H54 (cell line): ENCODE measurements at places on chromosomes 3 and 15.

DNA sequence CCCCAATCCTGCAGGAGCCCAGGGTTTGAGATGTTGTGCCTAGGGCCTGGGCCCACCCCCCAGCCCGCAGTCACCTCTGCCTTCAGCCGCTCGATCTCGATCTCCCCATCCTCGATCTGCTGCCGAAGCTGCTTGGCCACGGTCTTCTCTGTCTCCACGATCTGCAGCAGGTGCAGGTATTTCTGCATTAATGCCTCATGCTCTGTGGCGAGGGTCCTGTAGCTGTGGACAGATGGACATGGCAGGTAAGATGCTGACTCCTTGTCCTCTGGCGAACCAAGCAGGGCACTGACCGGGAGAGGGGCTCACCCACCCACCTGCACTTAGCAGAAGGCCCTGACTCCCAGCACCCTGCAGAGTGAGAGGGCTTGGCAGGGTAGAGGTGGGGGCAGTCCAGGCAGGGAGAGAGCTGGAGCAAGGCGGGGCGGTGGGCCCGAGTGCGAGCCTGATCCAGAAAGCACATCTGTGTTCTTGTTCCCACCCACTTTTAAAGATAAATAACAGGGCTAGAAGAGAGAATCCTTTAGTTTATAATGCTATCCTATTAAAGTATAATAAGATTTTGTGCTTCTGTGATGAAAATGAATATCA is 32.2 kb downstream of the RASGRF1 start:
- no peak for DNase-seq

GRCh38 chr3:134428401-134428800 is 54.2 kb upstream of the AMOTL2 start:
- DNase-seq, result no peak

DNA sequence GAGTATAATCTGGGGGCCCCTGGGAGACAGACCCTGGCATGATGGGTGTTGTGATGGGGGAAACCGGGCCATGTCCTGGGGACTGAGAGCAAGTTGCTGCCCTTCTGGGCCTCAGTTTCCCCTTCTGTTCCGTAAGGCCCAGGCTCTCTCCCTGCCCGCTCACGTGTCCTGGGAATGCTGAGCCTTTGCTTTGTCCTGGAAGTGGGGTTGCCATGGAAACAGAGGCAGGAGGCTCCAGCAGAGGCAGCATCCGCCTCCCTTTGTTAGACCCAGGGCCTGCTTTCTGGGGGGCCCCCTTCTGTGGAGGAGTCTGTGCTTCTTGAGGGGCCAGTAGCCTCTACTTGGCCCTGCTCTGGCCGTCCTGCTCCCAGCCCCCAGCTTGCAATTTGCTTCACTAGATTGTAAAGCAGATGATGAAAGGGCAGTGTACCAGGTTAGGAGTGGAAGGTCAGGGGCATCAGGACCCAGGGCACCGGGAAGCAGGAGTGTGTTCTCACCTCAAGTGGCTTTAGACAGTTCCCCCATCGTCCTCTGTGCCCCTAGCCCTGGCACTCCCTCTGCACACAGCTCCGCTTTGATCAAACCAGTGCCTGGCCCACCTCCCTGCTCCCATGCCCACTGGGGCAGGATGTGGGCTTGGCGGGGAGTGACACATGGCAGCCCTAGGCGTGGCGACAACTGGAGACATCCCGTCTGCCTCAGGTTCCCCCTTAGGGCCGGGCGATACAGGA is 105.6 kb downstream of the FBLN2 start:
- no peak for DNase-seq

DNA sequence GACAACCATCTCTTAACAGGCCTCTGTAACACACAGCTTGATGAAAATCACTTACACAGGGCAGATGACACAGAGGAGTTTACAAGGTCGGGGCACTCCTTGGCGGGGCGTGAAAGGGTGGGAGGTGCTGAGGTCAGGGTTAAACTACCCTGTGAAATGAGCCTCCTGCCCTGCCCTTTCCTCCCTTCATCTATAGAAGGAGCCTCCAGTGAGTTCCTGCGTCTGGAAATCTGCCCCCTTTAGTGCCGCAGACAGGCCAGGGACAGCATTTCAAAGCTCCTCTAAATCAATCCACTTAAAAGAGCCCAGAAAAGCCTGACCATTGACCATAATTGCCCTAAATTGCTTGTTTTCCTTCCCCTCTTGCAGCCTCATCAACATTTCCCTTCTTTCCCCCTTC is 1.9 kb downstream of the ROBO1 start:
- DNase-seq, result no peak

DNA sequence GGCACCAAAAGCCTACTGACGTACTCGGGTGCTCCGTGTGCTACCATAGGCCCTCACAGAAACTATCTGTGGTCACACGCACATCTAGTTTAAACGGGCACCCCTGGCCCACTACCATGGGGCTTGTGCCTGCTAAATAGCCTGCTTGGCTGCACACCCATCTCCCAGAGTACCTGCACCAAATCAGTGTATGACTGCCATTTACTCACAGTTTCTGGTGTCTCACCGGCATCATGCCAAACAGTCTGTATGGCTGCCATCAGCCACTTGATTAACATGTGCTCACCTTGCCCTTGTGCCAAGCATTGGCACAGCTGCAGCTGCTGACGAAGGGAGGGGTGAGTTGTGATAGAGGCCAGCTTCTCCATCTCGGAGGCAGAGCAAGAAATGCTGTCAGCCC is 232.7 kb downstream of the IGSF11 start:
- no peak for DNase-seq

GRCh38 chr3:132343018-132343612 is 25.9 kb downstream of the ACP3 start:
- DNase-seq, result no peak

- peak; percentile 58 for DNase-seq
These were observed 148.5 kb upstream of the CTDSPL start for GRCh38 chr3:37712918-37713817.

- peak; percentile 76 for DNase-seq
These were observed at the start of gene CHST14 for GRCh38 chr15:40470423-40471104. CHST14 (plus strand) TSS chr15:40470984; CDS start chr15:40471214, 230 bp downstream.

DNA sequence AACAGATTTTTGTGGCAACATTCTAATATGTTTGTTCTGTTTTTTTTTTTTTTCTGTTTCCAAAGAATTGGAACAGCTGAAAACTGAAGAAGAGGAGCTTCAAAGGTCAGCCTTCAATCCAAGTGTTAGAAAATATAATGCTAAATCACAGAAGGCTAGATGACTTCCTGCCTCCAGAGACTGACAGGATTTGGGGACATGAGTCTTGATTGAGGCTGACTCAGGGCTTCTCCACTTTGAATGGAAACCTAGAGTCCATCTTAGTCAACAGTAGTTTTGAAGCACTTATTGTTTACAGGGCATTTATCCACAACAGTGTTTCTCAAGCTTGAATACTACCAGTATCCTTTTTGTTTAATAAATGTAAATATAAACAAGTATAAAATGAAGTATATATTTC is 44.5 kb upstream of the RAD51 start:
- DNase-seq, result no peak

GRCh38 chr15:59274126-59274970 is 67.7 kb downstream of the LDHAL6B start:
- peak; percentile 19 for DNase-seq

- DNase-seq, result no peak
These were observed 166.7 kb downstream of the SQOR start for GRCh38 chr15:45801543-45801942.

DNA sequence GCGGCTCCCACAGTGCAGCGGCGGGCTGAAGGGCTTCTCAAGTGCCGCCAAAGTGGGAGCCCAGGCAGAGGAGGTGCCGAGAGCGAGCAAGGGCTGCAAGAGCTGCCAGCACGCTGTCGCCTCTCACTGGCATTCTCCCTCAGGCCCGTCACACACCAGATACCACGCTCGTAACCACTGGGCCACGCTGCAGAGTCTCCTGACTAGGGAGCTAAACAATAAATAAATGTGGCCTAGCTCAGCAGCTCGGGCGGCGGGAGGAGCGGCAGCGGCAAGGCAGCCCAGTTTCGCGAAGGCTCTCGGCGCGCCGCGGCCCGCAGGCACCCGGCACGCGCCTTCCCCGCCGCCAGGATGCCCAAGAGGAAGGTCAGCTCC is 55.9 kb upstream of the FAM174B start:
- no peak for DNase-seq

DNA sequence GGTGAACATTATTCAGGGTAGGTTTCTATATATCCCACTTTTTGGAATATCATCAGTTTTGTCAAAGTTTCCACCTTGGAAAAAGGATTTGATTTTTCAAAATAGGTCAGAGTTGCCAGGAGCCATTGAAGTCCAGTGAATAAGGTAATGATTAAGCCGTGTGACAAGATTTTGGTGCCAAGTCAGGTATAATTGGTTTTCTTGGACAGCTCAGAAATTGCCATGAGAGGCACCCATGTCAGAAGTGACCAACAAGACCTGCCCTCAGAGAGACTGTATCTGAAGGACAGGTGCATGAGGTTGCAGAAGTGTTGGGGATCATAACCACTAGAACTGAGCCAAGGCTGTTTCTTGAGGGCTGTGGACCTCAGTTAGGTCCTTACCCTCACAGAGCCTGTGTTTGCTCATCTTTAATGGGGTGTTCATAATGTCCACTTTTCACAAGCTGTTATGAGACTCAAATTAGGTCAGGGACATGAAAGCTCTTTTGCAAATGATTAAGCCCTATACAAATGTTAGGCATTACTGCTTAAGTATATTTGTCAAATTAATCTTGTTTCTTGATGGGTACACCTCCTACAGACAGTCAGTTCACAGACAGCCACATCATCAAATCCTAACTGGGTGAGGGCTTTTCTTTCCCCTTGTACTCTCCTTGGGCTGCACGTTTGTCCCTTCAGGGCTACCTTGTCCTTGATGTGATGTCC is 32.3 kb downstream of the CASR start:
- DNase-seq, result no peak

- no peak for DNase-seq
These were observed 538.2 kb downstream of the FOXP1 start for GRCh38 chr3:71045212-71045916.

GRCh38 chr3:152519376-152519775 is 250.6 kb downstream of the MBNL1 start:
- DNase-seq, result no peak

DNA sequence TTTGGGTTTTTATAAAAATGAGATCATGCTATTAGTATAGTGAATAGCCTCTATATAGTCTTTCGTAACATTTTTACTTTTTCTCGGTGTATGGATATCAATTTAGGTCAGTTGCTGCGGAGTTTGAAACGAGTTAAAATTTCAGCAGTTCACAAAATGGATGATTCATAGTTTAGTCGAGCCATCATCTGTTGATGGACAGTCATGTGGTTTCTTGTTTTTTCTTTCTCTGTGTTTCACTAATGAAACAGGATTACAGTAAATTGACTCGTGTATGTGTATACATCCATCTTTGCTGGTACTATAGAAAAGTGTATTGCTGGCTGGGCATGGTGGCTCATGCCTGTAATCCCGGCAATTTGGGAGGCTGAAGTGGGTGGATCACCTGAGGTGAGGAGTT is 106.8 kb downstream of the IGF1R start:
- DNase-seq, result no peak

DNA sequence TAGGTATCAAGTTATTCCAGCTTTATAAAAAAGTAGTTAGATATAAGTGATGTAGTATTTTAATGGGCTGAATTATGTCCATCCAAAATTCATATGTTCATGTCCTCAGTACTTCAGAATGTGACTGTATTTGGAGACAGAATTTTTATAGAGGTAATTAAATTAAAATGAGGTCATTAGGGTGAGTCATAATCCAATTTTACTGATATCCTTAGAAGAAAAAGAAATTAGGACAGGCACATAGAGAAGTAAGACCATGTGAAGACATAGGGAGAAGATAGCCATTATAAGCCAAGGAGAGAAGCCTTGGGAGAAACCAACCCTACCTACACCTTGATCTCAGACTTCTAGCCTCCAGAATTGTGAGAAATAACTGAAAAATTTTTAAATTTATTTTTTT is 30.3 kb downstream of the RAP2B start:
- DNase-seq, result no peak

- DNase-seq, result no peak
These were observed 234.5 kb upstream of the GAP43 start for GRCh38 chr3:115388811-115389210.

DNA sequence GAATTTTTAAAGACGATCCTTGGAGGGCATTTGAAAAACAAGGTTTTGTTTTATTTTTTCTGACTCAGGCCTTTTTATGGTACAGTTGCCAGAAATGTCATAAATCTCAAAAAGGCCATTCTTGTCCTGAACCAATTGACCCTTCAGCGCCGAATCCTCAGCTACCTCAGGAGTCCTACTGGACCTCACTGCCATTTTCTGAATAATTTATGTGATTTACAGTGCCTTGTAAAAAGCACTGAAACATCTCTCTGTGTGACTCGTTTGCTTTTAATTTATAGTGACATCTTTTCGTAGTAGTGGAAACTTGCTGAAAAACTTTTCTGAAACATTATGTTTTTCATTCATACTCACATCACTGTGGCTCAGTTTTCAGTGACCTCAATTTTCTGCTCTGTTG is 72.2 kb upstream of the ARL6 start:
- no peak for DNase-seq

GRCh38 chr3:49171775-49172500 is 540 bp downstream of the KLHDC8B start:
- DNase-seq, result no peak

- DNase-seq, result no peak
These were observed 96.2 kb downstream of the HES1 start for GRCh38 chr3:194231929-194232832.

- no peak for DNase-seq
These were observed 46.9 kb downstream of the ADCY5 start for GRCh38 chr3:123401836-123402530.

DNA sequence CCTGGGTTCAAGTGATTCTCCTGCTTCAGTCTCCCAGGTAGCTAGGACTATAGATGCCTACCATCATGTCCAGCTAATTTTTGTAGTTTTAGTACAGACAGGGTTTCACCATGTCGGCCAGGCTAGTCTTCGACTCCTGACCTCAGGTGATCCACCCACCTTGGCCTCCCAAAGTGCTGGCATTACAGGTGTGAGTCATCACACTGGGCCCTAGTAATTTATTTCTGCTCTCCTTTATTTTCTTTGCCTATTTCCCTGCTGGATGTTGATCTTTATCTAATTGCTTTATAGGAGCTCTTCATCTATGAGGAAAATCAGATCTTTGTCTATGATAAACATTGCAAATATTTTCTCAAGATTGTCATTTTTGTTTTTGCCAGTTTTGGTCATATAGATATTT is 31.7 kb downstream of the UQCC5 start:
- DNase-seq, result no peak

DNA sequence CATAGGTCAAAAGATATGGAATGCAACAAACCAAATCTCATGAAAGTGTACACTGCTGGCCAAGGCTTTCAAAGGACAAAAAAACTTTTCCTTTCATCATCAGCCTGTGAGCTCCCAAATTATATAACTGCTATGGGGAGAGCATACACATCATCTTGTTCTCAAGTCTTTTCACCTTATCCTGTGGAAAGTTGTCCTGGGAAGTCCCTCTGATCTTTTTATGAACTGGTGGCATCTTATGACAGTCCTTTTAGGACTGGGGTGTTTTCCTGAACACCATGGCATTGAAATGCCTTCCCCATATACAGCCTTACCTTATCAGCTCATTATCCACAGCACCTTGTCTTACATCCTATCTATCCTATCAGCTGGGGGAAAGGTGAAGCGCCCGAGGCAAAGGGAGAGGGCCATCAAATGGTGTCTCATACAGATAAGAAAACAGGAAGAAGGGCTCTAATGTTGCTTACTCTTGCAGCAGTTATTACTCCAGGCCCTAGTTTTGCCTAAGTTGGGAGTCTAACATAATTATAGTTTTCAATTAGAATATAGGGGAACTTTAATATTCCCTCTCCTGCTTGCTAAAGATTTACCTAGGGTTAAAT is 61.5 kb upstream of the GOLIM4 start:
- no peak for DNase-seq

- DNase-seq, result no peak
These were observed 80.3 kb upstream of the KCNAB1 start for GRCh38 chr3:156040041-156040440.
